ENCODE measurements at places on chromosomes 7 and 10.

GRCh38 chr10:110399106-110399964 lies 94.6 kb upstream of the SMNDC1 start:
- no peak for DNase-seq

- no peak for DNase-seq
Observed at GRCh38 chr7:112122798-112123197, 83.4 kb downstream of the DOCK4 start.

DNA sequence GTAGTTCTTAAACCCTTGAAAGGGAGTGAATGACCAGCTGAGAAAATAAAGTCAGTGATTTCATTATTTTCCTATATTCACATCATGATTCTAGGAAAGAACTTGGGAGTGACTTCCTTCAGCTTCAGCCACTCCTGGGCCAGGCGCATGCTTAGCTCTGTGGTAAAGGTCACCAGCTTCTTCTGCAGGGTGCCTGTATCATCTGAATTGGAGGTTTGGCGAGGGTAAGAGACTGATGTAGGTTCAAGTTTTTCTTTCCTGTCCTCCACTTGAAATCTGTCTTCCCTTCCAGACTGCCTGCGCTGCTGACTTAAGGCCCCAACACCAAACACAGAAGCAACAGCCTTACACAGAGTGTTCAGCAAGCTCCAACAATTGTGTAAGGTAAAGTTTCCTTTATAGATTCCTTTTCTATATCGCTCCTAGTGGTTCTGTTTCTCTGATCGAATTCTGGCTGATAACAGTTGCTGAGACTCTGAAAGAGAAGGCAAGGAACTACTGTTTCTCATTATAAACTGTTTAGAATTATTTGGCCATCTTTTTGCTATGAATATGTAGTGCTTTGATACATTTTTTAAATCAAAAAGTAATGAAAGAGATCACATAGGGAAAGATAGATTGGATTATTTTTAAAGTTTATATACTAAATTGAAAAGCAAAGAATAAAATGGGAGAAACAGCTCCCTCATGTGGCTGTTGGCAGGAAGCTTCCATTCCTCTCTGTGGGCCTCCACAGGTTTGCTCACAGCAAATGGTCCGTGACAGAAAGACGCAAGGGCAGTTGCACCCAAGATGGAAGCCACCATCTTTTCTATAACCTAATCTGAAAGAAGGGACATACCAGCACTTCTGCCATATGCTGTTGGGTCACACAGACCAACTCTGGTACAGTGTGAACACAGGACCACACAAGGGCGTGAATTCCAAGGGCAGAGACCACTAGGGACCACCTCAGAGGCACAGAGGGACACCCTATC lies 14.0 kb downstream of the GATAD1 start:
- peak; percentile 20 for DNase-seq

DNA sequence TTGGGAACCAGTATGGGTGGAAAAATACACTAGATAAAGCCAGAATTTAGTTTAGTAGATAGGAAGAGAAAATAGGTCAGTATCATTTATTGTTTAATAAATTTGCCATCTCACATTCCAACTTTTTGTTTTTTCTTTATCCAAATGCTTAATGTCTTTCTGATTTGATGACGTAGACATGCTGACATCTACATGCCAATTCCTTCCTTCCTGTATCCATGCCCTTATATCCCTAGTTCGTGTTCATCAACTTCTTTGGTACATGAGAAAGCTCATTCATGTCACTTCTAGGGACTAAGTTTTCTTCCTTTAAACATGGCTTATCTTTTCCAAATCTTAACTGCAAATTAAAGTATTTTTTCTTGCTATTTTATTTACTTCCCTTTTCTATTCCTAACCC lies 30.5 kb upstream of the ING3 start:
- DNase-seq = no peak

DNA sequence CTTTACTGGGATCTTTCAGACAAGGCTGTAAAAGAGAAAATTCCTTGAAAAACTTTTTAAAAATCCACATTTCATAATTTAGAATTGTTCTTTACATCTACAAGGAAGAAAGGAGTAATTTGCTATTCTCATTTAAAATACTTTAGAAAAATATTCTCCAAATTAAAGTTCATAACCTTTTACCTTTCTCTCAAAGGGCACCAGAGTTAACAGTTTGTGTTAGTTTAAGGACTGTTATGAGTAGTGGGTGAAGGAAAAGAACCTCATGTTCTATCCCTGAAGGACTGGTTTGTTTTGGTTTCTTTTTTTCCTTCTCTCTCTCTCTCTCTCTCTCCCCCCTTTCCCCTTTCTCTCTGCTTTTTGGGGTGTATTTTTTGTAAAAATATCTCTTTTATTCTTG lies 4.1 kb downstream of the AGMO start:
- DNase-seq = no peak

GRCh38 chr7:25385506-25386136 lies 157.3 kb upstream of the NPVF start:
- DNase-seq = no peak

GRCh38 chr7:25369786-25370185 lies 141.5 kb upstream of the NPVF start:
- no peak for DNase-seq

- no peak for DNase-seq
Observed at GRCh38 chr10:24278176-24278889, 69.4 kb downstream of the KIAA1217 start.

DNA sequence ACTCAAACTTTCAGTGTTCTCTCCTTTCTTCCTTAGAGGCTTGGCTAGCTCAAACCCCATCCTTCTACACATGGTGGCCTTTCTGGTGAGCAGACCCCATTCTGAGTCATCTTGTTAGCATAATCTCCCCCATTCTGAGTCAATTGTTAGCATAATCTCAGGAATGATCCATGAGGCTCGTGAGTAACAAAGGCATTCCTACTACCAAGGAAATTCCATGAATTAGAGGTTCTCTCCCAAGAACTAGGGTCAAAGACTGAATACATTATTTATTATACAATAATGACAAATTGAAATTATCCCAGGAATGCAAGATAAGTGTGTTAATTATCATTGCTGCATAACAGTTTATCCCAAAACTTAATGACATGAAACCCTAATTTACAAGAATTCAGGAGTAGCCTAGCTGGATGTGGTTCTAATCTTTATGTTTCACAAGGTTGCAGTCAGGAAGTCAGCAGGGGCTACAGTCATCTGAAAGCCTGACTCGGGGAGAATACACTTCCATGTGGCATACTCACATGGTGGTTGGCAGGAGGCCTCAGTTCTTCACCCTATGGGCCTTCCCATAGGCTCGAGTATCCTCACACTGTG lies 100.2 kb downstream of the MMRN2 start:
- DNase-seq = no peak

All from activated naive CD4-positive, alpha-beta T cell treated with anti-CD3 and anti-CD28 coated beads, Interleukin-2, amount 50 U/mL, for 16 hours (primary cell).